H9 (cell line): ENCODE measurements at places on chromosomes 6 and 20.

DNA sequence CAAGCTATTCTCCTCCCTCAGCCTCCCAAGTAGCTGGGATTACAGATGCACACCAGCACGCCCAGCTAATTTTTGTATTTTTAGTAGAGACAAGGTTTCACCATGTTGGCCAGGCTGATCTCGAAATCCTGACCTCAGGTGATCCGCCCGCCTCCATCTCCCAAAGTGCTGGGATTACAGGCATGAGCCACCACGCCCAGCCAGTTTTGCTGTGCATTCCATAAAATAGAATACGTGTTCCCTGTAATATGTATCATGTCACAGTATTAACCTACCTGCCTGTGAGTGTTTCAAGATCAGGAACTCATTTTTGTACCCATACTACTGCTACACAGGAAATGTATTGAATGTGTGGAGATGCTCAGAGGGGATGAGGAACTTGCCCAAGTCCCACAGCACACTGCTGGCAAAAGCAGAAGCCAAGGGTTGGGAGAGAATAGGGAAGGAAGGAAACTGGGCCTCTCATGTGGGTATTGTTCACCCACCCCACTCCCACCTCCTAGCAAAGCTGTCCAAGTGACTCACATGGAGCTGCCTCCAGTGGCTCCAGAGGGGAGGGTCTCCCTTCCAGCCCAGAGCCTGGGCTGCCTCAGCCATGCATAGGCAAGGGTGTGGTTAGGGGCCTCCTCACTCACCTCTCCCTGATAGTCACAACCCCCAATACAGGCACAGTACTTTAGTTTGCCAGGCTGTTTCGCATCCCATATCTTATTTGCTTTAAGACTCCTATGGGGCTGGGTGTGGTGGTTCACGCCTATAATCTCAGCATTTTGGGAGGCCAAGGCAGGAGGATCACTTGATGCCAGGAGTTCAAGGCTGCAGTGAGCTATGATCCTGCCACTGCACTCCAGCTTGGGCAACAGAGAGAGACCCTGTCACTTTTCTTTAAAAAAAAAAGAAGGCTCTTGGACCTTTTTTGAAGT, 9.4 kb downstream of the HM13 start:
- no peak for DNase-seq

DNA sequence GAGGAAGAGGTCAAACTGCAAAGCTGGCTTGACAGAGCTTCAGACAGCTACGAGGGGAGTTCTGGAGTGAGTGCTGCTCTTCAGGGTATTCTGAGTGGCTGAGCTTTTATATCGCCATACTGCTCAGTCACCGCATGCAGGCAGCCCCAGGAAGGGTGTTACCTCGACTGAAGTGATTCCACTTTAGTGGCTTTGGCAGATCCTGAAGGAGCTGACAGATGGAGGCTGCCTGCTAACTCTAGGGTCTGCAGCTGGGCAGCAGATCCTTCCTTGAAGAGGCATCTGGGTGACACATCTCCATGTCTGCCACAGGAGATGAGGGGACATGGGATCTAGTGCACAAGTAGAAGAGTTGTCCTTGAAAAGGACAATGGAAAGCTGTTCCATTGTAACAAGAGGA, 3.7 kb upstream of the DEK start:
- no peak for DNase-seq

DNA sequence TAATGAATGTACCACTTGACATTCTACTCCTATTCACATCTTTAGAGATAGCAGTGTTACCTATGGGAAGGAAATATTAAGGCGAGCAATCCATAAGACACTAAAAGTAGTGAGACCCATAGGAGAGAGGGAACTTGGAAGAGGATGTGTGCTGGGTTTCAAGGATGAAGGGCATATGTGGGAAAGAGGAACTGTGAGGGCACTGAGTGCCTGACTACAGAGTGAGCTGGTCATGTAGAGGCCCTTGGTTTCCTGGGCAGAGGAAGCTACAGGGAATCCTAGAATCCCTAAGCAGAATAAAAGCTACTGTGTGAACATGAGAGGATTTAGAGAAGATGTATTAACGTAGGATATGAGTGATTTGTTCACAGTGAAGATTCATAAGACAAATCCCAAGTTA, 262.8 kb downstream of the FARS2 start:
- DNase-seq: no peak

- no peak for DNase-seq
Measured at GRCh38 chr20:37334450-37334849, 11.5 kb upstream of the SRC start.

- no peak for DNase-seq
Measured at GRCh38 chr20:44039147-44039546, 124.5 kb downstream of the TOX2 start.

- DNase-seq: no peak
Measured at GRCh38 chr6:130900913-130901312, 73.7 kb downstream of the SMLR1 start.

- DNase-seq: no peak
Measured at GRCh38 chr6:35181308-35181932, 32.3 kb upstream of the SCUBE3 start.

DNA sequence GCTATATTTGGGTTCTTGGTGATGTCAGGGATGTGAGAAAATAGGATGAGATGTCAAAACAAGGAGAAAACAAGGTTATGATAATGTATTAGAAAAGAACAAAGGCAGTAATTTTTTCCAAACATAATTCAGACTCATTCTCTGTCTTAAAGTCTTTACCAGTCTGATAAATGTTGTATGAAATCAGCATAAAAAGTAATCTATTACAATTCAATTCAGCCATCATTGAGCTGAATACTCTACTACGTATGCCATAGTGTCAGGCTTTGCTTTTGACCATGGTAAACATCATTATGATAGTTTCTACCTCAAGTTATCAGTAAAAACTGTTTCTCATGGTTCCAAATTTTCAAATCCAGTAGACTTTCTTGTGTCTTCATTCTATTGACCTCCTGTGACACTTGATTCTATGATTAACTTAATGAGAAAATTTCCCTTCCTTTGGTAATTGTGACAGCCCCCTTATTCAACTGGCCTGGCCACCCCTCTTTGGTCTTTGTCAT, 75.0 kb downstream of the EPHA7 start:
- DNase-seq: no peak

- peak; percentile 63 for DNase-seq
Measured at GRCh38 chr6:130366107-130367005, 539 bp downstream of the TMEM200A start.

DNA sequence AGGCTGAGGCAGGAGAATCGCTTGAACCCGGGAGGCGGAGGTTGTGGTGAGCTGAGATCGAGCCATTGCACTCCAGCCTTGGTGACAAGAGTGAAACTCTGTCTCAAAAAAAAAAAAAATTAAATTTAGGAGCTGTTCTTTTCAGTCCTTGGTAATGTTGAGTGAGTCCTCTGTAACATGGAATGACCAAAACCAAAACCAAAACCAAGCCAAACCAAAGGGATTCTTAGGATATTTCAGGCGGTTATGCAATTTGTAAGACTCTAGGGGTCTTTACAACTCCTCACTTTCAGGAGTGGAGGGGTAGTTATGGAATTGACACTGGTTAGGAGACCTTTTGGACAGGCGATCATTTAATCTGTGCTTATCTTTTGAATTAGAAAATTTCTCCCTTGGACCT, 15.8 kb downstream of the TIAM2 start:
- no peak for DNase-seq

- no peak for DNase-seq
Measured at GRCh38 chr20:37189416-37190016, 10.2 kb upstream of the MROH8 start.

DNA sequence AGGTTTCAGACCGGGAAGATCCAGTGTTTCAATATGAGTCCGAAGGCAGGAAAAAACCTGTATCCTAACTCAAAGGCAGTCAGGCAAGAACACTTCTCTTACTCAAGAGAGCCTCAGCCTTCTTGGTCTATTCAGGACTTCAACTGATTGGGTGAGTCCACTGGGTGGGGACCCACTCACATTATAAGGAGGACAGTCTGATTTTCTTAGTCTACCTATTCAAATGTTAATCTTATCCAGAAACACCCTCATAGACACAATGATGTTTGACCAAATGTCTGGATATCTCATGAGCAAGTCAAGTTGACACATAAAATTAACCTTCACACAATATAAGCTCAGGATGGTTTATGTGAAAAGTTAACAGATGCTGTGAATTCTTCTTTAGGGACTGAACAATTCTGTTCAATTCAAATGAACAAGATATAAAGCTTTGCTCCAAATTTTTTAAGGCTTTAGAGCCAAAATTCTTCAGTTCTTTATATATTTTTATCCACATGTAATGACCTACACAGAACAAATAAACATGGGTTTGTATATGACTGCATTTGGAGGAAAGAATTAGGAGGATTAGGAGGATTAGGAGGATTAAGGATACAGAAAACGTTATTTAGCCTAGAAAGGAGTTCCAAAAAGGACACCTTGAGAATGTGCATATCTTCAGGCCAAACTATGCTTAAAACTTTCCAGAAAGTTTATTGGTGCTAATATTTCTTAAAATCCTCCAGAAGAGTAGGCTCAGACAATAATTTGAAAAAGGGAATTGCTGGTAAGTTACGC, 35.3 kb upstream of the LAMA2 start:
- DNase-seq: no peak

DNA sequence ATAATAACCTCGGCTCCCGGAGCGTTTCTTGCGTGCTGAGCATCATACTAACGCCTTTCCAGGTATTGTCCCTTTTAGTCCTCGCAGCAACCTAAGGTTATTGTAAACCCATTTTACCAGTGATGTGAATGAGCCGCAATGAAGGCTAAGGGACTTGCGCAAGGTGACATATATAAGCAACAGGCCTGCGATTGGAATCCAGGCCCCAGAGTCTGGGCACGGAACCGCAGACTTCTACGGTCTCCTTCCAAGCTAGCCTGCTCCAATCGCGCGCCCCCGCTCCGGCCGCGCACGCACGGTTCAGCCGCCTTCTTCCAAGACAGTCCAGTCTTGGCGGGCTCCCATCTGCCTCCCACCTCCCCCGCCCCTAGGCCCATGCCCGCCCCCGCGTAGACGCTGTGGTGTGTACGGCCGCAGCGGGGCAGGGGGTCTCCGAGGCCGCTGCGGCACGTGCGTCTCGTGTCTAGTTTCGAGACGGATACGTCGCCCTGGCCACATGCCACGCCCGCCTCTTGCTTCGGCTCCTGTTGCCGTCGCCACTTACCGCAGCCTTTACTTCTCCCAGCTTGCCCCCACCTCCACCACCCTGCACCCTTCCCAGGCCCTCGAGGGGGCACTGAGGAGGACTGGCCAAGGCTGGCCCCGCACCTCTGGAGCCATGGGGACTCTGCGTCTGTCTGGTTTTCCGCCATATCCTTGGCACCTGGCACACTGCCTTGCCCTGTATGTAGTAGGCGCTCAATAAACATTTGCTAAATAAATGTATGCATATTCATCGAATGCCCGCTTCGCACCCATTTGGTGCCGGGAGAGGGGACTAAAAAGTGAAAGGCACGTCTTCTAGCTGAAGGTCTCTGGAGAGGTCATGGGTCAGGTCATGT, 855 bp upstream of the GFOD1 start:
- peak; percentile 51 for DNase-seq
